ACHN (cell line): ENCODE measurements at places on chromosomes 13 and 19.

- no peak for DNase-seq
Observed at GRCh38 chr13:114101358-114102130, 30.9 kb downstream of the RASA3 start.

GRCh38 chr19:47284324-47284899 lies 9.7 kb downstream of the INAFM1 start:
- peak; percentile 50 for DNase-seq

DNA sequence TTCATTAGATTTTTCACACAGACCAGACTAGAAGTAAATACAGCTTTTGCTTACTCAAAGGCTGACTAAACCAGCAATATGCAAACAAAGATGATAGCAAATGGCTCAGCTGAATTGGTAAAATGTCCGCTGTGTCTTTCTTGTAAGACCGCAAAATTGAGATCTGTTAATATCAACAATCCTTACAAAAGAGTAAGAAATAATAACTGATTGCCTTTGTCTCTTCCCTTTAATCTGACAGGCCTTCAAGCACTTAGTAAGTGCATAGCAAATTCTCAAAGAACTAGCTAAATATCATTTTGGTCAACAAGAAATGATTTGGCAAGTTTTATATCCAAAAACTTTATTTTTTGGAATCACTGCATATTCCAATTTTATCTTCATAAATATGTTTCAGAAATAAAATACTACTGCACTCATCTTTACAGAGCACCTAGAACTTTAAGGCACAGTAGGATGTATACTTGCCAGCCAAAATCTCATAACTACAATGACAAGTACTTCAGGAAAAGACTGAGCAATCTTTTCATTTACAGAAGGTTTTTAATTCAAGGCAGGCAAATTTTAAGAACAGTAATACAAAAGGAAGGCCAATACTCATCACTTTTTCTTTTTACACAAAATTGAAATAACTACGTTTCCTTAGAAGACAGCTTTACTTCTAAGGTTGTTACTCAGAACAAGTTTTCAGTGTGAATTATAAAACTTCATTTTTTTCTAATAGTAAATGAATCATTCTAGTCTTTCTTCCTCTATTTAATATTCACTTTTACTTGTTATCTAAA lies 1.1 kb downstream of the ELF1 start:
- DNase-seq: peak; percentile 14

DNA sequence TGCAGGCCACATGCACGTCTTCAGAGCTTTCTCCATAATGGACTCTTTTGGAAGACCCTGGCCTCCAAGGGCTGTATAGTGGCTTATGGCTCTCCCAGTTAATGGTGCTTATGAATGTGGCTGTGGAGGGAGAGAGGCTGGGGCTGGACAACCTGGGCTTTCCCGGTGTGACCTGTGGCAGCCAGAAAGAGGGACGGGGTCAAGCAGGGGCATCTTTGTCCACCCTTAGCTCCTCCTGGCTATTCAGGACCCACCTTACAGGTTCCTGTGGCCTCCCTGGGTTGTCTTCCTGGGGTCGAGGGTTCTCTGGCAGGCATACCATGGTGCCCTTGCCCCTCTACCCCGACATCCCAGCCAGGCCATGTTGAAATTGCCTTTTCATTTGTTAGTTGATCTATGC lies 75.6 kb downstream of the SIPA1L3 start:
- no peak for DNase-seq

- DNase-seq: no peak
Observed at GRCh38 chr13:65585346-65585745, 1644.8 kb downstream of the PCDH9 start.

- no peak for DNase-seq
Observed at GRCh38 chr13:67772807-67773453, 542.8 kb upstream of the PCDH9 start.

- DNase-seq: peak; percentile 82
Observed at GRCh38 chr19:48445256-48445605, 552 bp upstream of the GRWD1 start.

GRCh38 chr13:48978942-48979601 lies 3.4 kb downstream of the FNDC3A start:
- DNase-seq: peak; percentile 4

- DNase-seq: no peak
Observed at GRCh38 chr13:22937241-22937640, 243.5 kb upstream of the SGCG start.

DNA sequence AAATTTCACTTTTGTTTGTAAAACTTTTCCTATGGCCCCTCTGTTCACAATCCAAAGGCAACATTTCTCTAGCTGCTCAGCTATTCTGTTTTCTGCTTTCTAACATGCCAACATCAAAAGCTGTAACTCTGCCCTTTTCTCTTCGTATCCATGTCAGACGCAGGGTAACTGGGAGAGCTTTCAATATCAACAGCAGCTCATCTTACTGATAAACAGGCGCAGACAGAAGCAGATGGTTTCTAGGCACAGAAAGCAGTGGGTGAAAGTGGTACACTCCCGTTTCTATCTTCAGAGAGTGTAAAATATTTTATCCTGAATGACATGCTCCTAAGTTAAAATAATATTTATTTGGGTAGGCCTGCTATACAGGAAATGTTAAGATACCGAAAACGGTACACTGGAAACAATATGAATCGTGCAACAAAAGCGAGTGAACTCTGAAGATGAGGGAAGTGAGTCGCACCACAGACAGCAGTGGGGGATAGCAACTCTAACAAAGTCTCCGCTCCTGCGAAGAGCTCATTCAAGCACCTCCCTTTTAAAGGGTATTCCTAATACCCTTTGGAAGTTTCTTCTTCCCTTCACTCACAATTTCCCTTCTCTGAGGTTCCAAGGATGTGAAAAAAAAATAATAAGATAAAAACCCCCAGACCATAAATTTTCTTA lies 798.3 kb downstream of the GPC5 start:
- DNase-seq: no peak

DNA sequence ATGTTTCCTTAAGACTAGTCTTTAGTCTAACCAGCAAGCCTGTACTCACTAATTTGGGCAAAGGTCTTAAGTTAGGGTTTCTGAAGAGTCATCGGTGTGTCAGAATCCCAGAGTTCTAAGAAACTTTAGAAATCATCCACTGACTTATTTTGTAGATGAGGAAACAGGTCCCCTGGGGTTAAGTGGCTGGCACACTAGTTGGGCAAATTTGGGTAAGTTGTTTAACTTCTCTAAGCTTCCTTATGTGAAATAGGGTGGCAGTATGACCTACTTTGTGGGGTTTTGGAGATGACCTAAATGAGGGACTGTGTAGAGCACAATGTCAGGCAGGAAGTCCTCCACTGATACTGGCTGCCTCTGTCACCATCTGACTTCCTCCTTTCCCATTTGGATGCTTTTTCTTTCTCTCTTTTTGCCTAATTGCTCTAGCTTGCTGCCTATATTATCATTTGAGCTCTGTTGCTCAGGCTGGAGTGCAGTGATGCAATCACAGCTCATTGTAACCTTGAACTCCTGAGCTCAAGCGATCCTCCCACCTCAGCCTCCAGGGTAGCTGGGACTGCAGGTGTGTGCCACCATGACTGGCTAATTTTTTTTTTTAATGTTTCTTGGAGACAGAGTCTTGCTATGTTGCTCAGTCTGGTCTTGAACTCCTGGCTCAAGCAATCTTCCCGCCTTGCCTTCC lies 2.3 kb downstream of the ADGRE3 start:
- DNase-seq: no peak

- DNase-seq: no peak
Observed at GRCh38 chr13:50518781-50519201, 324.7 kb downstream of the DLEU7 start.

DNA sequence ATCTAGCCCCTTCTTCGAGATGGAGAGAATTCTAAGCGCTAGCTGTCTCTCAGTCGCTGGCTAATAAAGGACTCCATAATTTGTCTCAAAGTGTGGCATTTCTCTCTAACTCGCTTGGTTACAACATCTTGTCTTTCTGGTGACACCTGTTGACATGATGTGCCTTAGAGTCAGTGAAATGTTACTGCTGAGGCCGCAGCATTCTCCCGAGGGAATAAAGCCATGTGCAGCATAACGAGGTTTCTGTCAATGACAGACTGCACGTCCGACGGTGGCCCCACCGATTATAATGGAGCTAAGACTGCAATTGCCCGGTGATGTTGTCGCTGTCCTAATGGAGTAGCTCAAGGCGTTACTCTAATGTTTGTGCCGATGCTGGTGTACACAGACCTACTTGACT lies 20.3 kb upstream of the GPR32 start:
- DNase-seq: no peak

- no peak for DNase-seq
Observed at GRCh38 chr19:53466726-53467484, 628 bp upstream of the ZNF813 start.

DNA sequence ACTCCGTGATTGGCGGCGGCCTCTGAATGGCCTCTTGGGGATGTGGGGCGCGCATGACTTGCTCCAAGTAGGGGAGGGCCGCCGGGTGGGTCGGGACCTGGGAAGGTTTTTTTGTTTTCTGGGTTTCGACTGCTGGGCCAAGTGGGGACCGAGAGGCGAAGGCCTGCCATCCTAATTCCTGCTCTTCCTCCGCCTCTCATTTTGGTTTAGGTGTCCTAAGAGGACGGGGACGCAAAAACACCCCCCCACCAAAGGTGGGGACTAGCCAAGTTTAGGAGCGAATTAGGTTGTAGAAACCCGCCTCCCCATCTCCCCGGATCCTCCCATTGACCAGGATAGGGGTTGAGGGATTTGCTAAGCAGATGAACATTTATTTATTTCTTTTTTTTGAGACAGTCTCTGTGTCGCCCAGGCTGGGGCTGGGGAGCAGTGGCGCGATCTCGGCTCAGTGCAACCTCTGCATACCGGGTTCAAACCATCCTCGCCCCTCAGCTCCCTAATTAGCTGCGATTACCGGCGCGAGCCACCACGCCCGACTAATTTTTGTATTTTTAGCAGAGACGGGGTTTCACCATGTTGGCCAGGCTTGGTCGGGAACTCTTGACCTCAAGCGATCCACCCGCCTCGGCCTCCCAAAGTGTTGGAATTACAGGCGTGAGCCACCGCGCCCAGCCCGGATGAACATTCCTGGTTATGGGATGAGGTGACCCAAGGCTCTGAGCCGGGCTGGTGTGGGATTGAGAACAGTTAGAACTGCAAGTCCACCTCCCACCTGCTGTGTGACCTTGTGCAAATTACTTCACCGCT lies 838 bp downstream of the PPP2R1A start:
- DNase-seq: peak; percentile 32

DNA sequence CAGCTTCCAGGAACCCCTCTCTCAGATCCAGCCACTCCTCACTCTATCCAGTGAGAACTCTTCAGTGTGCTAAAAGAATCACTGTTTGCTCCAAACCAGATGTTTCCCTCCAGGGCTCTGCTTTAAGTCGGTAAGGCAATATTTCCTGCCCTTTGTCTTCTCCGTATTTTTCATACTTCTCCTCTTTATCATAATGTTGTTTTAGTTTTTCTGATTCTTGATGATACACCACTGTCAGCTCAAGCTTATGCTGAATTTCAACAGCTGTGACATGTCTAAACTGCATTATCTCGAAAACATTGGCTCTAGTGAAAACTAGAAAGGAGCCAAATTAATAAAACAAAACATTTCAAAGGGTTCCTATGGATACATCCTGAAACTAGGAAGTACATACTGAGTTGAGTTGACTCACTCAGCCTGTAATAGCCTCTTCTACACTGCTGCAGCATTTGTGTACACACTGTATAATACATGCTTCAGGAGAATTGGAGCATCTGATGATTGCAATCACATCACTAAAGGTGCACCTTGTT lies 39.8 kb downstream of the GPR180 start:
- no peak for DNase-seq

DNA sequence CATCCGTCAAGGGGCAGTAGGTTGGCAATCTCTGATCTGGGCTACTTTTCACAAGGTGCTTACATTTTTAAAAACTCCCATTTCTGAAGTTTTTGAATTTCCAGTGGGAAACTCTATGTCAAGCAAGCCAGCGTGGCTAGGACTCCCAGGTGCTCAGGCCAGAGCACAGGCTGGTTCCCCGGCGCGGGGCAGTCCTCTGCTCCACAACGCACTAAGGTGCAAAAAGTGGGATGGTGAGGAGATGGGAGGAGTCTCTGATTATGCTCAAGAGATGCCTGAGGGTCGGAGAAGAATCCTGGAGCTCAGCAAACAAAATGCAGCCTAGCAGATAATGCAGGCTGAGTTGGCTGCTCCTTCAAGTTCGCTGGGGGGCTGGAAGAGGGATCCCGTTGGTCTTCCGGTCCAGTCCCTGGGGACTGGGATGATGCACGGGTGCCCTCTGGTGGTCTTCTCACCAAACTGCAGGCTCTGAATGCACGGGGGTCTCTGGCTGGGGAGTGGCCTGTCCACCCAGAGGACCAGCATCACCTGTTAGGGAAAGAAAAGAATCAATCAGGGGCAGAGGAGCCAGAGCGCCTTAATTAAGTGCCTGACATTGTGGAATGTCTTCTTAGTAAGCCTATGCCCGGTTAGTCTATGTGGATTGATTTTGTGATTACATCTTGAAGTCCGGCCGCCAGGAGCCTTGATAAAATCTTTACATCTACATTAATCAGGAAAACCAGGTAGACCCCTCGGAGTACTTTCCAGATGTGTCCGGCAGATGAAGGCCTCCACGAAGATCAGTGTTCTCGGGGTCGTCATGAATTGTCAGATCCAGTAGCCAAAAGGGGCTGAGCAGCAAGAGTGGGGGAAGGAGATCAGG lies 244.4 kb upstream of the MAB21L1 start:
- peak; percentile 50 for DNase-seq

- DNase-seq: no peak
Observed at GRCh38 chr13:26050568-26051230, 1.1 kb downstream of the SHISA2 start.

- DNase-seq: no peak
Observed at GRCh38 chr19:48479686-48480085, 10.5 kb downstream of the CYTH2 start.

GRCh38 chr19:53553156-53553555 lies 15.2 kb downstream of the ZNF331 start:
- DNase-seq: no peak

DNA sequence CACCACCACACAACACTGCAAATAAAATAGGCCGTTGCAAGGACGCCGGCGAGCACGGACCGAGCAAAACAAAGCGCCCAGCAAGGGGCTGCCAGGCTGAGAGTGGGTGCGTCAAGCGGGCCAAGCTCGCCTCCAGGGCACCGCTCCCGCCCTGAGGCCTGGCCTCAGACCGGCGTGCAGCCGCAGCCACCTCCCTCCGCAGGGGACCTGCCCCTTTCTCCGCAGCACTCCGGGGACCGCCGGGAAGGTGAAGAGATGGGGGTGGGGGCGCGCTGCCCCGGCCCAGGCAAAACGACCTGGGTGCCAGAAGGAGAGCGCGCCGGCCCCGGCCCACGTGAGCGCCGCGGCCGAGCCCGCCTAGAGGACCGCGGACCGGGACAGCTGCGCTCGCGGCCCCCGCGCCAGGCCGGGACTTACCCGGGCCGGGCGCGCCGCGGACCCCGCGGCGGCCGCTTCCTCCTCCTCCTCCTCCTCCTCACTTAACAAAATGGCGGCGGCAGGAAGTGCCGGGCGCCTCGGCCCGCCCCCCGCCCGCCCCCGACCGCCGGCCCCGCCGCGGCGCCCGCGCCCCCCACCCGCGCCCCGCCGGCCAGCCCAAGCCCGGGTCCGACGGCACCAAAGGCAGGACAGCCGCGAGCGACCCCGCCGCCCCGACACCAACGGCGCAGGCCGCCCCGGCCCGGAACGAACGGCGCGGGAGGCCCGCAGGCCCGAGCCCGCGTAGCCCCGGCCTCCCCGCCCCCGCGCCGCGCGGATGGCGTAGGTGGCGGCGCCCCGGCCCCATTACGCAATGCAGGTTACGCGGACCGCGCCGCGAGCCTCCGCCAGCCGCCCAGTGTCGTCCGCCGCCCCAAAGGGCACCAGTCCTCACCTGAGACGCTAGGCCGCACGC lies 674 bp downstream of the BRD4 start:
- DNase-seq: peak; percentile 44
